ENCODE measurements at places on chromosomes 6 and 20.
A peak's percentile ranks its signal among the peaks of the same experiment; 100 is the strongest.

DNA sequence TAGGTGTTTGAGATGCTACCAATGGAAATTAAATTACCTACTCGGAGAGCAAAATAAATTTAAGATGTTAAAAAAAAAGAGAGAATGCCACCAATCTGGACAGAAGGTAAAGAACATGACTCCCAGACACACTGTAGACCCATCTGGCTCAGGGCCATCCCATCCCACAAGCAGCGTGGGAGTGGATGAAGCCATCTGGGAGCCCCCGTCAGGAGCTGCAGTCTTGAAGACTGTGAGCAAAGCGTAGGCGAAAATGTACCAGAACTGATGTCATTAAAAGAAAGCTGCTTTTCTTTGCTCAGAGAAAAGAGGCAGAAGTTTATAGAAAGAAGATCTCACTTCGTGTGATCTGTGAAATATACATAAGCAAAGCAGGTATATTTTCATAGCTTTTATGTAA is 815.7 kb downstream of the QKI start:
- DNase-seq, result no peak

DNA sequence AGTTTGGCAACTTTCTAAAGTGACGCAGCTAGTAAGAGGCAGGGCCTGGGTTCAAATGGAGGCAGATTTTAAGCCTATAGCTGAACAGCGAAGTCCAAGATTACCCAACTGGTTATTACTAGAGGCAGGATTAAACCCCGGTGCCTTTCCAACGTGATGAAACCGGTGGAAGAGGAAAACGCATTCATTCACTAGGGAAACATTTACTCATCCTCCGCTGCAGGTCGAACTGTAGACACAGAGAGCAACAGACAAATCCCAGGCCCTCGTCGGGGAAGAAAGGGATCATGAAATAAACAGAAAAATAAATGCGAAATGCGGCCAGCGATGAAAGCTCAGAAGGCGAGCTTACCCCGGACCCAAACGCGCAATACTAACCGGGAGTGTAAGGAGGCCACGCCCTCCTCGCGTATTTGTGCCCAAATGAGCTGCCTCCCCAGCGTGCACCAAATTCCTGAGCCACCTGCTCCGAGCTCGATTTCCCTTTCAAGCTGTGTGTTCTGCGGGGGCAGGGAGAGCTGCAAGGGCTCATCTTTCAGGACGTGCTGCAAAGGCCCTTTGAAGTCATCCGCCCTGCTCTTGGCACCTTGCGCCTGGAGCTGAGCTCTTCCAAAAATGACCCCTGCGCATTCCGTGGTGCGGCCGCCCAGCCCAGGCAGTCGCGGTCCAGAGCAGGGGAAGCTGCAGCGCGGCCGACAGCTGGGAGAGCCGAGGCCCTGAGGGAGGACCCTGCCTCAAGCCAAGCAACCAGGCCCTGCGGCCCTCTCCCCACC is 46.9 kb downstream of the PDYN start:
- no peak for DNase-seq

GRCh38 chr6:21666853-21667681 is 73.5 kb downstream of the SOX4 start:
- DNase-seq, result no peak

DNA sequence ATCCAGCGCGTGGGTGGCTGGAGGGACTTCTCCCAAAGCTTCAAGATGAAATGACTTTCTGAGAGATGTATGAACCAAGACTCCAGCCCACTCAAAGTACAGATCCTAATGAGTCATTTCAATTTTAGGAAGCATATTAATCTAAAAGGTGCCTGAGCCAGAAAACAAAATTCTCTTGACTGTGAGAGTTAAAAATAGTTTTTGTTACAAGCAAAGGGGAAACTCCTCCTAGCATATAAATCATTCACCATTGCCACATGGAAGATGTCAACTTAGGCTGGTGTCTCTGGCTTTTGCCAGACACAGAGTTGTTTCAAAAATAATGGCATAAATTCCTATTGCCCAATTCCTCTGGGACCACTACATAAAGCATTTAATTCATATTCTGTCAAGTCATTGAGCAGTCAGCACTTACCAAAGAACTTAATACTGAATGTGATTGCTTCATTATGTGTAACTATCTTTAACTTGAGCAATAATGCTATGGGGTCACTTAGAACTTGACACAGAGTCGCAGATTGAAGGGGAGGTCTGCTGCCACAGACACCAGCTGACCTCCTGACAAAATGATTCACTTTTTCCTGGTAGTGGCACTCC is 280.6 kb downstream of the SLC35F1 start:
- no peak for DNase-seq

- DNase-seq, result no peak
Measured at GRCh38 chr6:138833816-138834539, 38.1 kb downstream of the ECT2L start.

- DNase-seq, result no peak
Measured at GRCh38 chr20:48547664-48548063, 280.1 kb downstream of the PREX1 start.

DNA sequence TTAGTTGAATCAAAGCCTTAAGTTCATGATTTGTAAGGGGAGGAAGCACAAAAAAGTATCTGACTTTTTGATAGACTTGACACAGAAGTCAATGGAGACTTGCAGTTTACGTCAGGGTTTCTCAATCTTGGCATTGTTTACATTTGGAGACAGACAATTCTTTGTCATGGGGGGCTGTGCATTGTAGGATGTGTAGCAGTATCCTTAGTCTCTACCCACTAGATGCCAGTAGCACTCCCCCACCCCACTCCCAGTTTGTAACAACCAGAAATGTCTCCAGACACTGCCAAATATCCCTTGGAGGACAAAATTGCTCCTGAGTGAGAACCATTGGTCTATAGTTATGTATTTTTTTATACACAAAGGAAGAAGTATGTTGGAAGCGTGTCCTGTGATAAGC is 434.1 kb downstream of the RFPL4B start:
- no peak for DNase-seq

DNA sequence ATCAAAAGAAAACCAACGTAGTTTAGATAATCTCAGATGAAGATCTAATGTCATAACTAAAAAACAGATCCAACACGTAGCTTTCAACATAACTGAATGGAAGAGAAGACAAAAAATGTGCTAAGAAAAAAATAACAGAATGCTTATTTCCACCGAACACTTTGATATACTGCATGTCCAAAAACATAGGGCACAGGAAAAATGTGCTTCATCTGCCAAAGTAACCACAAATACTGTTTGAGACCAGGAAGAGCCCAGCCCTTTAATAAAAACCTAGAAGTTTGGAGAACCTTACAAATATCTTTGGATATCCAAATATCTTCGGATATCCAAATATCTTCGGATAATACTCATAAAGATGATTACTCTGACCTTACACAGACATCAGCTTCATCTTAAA is 19.8 kb downstream of the LAMA4 start:
- no peak for DNase-seq

DNA sequence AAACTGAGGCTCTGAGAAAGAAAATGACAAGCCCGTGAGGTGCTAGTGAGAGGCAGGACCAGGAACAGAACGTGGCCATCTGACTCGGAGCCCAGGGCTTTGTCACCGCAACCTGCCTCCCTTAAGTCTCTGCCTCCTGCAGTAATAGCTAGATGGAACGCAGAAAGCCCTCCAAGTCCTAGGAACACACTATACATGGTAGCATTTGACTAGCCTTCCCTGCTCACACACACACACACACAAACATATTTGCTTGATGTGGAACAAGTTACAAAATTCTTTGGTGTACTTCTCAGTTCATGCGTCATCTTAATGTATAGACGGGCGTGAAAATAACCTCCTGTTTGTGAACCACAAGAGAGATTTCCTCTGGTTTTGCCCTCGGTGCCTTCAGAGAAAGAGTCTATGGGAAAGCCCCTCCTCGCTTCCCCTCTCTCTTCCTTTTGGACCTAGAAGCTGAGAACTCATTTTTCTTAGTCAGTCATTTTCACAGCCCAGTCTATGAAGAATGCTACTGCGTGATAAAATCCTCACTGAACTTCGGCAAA is 38.8 kb downstream of the C6orf52 start:
- no peak for DNase-seq

- DNase-seq, result peak; percentile 55
Measured at GRCh38 chr6:44253307-44254101, 3.8 kb downstream of the SLC35B2 start.

- no peak for DNase-seq
Measured at GRCh38 chr6:25387911-25388310, 108.7 kb downstream of the CARMIL1 start.

GRCh38 chr20:32304131-32304746 is 26.8 kb downstream of the KIF3B start:
- DNase-seq, result no peak

- no peak for DNase-seq
Measured at GRCh38 chr6:27608916-27609883, 136.3 kb upstream of the ZNF184 start.

DNA sequence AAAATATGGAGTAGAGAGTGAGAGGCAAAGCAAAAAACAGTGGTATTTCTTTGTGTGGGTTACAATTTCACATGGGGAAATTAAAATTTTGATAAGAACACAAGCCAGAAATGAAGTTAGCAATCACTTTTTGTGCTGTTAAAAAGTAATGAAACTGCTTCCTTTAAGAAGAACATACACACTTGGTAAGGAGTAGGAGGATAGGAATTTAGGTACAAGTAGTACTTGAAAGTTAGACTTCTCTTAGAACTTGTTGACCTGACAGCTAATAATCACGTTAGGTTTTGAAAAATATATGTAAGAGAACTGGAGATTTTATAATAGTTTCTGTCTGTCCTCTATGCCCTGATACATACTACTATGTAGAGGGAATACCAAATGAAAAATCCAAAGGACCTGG is 260.8 kb downstream of the ADGRB3 start:
- DNase-seq, result no peak

DNA sequence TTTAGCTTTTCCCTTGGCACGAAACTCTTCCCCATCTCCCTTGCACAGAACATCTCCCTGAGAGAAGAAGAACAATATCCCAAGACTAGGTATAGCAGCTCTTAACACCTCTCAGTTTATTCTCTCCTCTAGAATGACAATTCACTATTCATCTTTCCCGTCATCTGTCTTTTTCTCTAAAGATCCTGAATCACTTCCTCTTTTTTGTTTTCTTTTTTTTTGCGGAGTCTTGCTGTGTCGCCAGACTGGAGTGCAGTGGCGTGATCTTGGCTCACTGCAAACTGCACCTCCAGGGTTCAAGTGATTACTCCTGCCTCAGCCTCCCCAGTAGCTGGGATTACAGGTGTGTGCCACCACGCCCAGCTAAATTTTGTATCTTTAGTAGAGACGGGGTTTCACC is 574.4 kb upstream of the MAP3K7 start:
- no peak for DNase-seq

GRCh38 chr6:11497107-11497506 is 40.4 kb upstream of the TMEM170B start:
- no peak for DNase-seq

DNA sequence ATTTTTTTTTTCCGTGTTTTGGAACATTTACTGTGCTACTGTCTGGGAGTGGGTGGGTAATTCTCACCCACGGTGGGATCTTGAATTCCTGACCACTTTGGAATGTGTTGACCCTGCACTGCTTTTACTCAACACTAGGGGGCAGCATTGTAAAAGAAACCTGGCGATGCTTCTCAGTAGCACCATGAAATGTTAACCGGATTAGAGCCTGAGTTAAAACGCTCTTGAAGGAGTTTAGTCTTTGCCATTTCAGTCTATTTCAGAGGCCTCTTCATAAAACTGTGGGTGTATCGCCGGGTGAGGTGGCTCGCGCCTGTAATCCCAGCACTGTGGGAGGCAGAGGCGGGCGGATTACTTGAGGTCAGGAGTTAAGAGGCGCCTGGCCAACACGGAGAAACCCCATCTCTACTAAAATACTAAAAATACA is 114.4 kb upstream of the PRND start:
- DNase-seq, result peak; percentile 48

GRCh38 chr6:13677878-13678254 is 33.8 kb downstream of the RANBP9 start:
- DNase-seq, result no peak

DNA sequence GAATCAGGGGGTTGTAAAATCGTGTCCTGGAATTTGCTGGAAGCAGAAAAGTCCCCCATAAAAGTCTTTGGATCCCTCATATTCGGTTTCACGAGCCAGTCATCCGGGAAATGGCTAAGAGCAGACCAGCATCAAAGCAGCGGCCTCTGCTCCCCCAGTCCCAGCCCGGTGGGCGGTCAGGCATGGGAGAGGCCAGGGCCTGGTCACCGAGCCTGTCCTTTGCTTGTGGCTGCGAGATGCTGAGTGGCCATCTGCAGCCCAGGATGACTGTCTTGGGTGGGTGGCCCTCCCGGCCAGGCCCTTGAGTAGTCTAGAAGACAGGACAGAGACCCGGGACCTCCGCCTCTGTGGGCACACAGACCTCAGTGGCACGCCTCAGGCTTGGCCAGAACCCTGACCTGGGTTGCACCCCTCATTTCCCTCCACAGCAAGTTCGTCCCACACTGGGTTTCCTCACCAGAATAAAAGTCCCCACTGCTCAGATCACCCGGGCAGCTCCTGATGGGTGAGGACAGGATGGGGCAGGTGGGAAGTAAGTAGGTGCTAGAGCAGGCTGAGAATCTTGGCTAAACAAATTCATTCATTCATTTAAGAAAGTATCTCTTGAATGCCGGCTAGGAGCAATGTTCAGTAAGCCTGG is 172.1 kb downstream of the BMP7 start:
- no peak for DNase-seq

DNA sequence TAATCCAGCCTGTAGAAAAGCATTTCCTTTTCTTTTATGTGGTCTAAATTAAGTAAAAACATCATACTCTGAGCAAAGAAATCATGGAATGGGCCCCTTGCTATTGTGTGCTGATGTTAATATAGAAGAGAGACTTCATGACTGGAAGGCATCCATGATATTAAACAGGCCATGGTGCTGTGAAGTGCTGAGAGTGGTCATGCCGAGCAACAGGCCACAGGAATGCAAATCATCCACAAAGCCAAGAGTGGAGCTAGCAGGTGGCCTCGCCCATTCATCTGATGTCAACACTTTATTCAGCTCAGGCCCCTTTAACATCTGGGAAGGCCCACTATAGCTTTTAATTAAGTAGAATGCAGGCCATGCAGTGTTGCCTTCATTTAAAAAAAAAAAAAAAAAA is 115.2 kb upstream of the HMGCLL1 start:
- no peak for DNase-seq

DNA sequence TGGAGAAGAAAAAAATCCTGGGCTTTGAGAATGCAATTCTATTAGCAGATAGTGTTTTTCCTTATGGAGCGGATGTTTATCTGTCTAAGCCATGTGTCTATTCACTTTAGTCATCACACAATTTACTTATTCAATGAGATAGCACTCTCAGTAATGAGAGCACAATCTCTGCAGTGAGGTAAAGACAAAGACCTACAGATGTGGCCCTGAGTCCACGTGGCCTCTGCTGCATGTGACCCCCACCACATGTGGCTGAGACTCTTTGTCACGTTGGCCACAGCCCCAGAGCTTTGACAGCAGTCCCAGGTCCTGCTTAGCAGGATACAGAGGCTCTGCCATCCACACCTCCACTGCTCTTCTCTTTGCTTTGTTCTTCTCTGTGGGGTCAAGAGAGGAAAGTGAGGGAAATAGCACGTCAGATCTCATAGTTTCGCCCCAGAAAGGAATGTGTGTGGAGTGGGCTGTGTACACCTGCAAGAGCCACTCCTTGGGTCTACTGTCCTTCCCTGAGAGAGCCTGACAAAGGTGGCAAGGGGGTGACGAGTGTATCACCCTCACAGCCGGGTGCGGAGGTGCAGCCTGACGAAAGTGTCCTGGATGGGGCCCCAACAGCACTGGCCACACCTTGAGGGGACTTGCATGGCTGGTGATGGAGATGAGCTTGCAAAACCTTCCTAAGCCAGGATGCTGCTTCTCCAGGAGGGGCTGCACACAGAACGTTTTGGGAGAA is 40.7 kb downstream of the ZNF831 start:
- DNase-seq, result no peak

- no peak for DNase-seq
Measured at GRCh38 chr20:18388860-18389259, 78.0 kb downstream of the DZANK1 start.

All from T-cell (primary cell).